NCI-H2107 (cell line): ENCODE measurements at places on chromosomes 7 and 10.

DNA sequence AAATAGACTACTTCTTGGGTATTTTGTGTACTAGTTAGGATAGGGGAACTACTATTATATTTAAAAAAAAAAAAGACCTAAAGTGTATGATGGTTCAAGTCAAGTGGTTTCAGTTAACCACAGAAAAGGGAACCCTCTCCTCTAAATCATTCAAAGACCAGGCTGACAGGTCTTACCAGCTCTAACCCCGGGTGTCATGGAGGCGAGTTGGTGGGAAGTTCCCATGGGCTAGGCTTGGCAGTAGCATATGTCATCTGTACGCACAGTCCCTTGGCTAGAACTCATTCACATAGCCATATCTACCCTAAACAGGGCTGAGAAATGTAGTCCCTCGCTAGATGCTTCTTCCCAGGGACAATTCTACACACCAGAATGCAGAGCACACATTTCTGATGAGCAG, 37.7 kb upstream of the KCNMA1 start:
- DNase-seq = no peak

- DNase-seq = no peak
Measured at GRCh38 chr7:20401861-20402746, 71.4 kb downstream of the ITGB8 start.

DNA sequence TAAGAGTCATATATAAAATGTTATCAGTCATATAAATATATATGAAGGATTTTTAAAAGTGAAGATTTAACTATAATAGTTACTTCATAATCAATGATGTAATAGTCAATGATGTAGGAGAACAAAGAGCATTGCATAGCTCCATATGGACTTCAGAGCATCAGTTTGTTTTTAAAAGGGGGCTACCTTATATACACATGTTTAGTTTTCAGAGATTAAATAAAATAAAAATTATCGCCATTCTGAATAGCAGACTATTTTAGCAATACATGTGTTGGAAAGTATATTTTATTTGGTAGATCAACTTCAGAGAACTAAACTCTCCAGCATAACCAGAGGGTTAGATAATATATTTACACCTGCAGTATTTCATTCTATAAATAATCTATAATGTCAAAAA, 29.1 kb upstream of the EPC1 start:
- no peak for DNase-seq

DNA sequence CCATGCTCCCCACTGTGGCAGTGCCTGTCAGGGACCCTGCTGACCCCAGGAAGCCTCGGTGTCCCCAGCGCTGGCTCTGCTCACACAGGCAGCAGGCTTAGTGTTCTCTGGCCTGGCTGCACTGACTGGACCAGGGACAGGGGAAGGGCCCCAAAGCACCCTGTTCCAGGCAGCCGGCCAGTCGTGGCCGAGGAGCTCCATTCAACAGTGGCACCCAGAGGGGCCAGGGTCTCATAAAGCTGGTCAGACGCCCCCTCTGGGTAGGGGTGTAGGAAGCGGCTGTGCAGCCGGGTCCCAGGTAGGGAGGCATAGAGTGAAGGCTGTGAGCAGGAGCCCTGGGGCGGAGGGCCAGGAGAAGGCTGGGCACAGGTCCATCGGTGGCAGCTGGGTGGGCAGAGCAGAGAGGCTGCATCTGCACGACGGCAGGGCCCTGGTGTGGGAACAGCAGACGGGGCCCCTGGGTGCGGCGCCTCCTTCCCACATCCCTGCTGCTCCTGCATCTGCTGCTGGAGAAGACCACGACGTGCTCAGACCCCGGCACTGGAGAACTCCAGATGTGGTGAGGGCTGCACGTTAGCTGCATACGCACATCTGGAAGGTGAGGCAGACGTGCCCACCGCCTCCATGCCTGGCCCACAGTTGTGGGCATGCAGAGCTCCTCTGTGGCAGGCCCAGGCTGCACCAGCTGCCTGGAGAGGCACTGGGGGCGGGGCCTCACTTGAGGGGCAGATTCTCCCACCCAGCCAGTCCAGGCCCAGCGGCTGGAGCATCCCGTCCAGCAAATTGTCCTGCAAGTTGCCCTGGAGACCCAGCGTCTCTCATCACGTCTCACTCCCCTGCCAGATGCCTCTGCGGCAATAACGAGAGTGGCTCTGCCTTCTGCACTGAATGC, 25.1 kb downstream of the MNX1 start:
- DNase-seq = no peak

DNA sequence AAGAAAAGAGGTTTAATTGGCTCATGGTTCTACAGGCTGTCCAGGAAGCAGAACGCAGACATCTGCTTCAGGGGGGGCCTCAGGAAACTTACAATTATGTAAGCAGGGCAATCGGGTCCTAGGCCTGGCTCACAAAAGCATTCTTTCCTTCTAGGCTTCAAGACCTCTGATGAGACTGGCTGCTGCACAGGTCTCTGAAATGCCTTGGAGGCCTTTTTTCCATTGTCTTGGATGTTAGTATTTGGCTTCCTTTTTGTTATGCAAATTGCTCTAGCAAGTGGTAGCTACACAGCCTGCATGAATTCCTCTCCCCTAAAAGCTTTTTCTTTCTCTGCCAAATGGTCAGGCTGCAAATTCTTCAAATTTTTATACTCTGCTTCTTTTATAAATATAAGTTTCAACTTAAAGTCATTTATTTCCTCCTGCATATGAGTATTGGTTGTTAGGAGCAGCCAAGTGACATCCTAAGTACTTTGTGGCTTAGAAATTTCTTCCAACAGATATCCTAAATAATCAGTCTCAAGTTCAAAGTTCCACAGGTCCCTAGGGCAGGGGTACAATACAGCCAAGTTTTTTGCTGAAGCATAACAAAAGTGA, 83.1 kb upstream of the SEMA3A start:
- DNase-seq = no peak

- no peak for DNase-seq
Measured at GRCh38 chr7:43693687-43694398, 35.5 kb downstream of the COA1 start.

- DNase-seq = no peak
Measured at GRCh38 chr7:39528849-39529248, 37.4 kb upstream of the YAE1 start.

DNA sequence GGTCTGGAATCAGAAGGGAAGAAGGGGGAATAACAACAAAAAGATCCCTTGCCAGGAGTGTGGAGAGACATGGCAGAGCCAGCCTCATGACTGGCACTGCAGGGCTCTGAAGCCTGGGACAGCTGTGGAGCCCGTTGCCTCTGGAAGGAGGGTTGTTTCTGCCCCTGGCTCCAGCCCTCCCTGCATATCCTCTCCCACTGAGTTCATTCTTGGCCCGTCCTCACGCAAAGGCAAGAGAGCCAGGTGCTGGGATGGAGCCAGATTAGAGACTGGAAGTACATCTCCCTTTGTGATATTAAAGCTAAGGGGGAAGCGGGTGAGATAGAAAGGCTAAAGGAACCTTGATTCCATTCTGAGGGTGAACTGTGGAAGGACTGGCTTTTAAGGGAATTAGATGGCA, 141.5 kb upstream of the NPVF start:
- no peak for DNase-seq

GRCh38 chr10:86176850-86177536, 189.6 kb downstream of the GRID1 start:
- no peak for DNase-seq

- DNase-seq = no peak
Measured at GRCh38 chr10:110865186-110865808, 6.4 kb upstream of the PDCD4 start.

DNA sequence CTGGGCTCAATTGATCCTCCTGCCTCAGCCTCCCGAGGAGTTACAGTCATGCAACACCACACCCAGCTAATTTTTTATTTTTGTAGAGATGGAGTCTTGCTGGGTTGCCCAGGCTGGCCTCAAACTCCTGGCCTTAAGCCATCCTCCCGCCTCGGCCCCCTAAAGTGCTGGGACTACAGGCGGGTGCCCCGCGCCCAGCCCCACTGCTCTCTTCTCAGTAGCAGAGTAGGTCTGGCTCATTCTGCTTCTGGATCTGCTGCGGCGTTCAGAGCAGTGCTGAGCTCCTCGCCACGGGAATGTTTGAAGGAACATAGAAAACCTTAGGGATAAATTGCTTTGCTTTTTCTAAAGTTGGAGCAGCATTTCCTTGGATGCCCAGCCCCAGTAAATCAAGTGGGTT, 27.4 kb downstream of the WIPI2 start:
- no peak for DNase-seq

GRCh38 chr10:60604342-60604741, 173.9 kb upstream of the CDK1 start:
- no peak for DNase-seq

DNA sequence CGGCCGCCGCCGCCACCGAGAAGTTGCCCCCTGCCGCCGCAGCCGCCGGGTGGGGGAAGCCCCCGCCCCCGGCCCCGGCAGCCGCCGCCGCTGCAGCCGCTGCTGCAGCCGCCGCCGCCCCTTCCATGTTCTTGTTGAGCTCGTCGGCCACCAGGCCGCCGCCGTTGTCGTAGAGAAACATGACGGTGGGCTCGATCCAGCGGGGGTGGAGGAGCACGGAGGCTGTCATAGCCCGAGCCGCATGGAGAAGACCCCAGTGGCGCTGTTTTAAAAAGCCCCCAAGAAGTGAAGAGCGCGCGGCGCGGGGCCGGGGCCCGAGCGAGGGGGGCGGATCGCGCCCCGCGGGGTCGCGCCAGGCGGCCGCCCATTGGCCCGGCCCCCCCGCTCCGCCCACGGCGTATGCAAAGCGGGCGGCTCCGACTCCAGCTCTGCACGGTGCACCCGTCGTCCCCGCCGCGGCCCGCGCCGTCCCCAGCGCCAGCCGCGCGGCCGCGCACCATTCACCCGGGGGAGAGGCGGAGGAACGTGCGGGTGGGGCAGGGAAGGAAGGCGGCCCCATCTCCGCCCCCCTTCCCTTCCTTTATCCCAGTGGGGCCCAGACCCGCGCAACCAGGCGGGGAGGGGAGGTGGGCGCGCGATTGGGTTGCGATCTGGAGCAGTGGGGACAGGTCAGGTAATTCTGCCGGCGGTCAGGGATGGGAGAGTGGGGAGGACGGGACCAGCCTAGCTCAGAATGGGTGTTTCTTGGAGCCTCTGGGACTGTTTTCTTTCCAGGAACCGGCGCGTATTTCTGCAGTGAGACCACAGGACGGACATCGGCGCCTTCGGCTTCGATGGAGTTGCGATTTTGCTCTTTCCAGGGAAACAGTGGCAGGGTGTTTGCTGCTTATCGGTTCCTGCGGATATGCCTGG, at the start of gene HOXA13:
Gene HOXA13 (minus strand): TSS at position 243 of the 912 bp plus-strand sequence. CDS start 14 bp downstream, at position 229.
- no peak for DNase-seq

GRCh38 chr10:34768261-34768971, 46.7 kb downstream of the PARD3 start:
- peak; percentile 57 for DNase-seq

GRCh38 chr7:94649450-94649849, 6.5 kb downstream of the SGCE start:
- DNase-seq = no peak
